Stimulated activated CD4-positive, alpha-beta T cell treated with anti-CD3 and anti-CD28 coated beads, TNF-alpha, amount 100 ng/mL, for 1 hour (primary cell): ENCODE measurements at places on chromosomes 1 and 21.

DNA sequence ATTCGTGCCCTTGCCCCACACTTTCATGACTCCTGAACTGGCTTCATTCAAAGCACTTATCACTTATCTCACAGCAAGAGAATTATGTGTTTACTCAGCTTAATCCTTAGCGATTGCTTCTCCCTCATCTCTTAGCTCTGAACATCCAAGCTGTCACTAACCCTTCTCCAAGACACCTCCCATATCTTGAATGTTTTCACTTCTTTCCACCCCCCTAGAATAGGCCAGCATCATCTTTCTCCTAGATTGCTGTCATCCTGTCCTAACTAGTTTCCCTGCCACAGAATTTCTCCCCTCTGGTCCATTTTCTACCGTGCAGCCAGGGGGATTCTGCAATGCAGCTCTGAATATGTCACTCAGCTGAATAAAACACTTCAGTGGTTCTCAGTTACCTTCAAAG is 68.6 kb upstream of the SPATA6 start:
- DNase-seq: no peak

- DNase-seq: no peak
These were observed 341.3 kb downstream of the USP25 start for GRCh38 chr21:16071092-16071491.

DNA sequence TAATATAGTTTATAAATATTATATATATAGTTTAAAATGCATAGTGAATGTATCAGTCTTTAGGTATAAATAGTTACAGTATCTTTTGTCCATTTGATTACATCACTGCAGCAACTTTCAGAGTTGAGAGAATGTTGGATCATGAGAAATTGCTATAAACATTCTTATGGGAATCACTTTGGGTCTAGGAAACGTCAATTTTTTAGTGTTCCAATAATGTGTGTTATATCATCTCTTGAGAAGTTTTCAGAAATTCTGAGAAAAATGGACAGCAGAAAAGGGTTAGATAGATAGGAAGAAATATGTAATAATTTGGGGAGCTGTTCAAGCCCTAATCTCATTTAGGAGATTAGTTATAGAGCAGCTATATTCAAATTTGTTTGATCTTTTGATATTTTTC is 185.2 kb upstream of the SGIP1 start:
- DNase-seq: no peak

DNA sequence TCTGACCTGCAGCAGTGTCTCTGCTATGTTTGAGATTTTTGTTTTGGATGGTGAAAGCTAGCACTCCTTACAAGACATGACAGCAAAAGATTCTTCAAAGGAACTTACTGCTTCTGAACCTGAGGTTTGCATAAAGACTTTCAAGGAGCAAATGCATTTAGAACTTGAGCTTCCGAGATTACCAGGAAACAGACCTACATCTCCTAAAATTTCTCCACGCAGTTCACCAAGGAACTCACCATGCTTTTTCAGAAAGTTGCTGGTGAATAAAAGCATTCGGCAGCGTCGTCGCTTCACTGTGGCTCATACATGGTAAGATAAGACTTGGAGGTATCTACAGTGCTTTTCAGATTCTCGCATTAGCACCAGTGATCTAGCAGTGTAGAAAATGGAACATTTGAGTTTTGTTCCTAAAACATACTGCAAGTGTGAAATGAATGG is 200.2 kb downstream of the PDE4B start:
- no peak for DNase-seq

- no peak for DNase-seq
These were observed 138.2 kb downstream of the COL24A1 start for GRCh38 chr1:86018283-86018923.

GRCh38 chr1:17950728-17951127 is 156.9 kb upstream of the IGSF21 start:
- no peak for DNase-seq

DNA sequence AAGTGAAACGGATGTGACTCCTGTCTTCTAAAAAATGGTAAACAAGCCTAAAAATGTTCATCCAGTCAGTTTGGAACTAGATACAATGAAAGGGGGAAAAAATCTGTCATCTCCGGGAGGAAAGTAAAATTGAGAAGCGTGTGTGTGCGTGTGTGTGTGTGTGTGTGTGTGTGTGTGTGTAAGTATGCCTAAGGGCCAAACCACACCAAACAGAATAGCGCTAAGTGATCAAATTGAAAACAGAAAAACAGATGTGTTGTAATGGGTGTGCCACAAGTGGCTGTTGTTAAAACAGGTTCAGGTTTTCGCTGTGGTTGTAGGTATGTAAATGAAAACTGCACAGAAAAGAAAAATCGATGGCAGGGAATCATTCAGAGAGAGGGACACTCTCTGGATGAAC is 106.7 kb downstream of the RNF220 start:
- DNase-seq: no peak

- DNase-seq: no peak
These were observed 17.3 kb downstream of the PI4KB start for GRCh38 chr1:151309811-151310323.

- DNase-seq: no peak
These were observed 47.4 kb upstream of the EXO1 start for GRCh38 chr1:241800640-241801039.

DNA sequence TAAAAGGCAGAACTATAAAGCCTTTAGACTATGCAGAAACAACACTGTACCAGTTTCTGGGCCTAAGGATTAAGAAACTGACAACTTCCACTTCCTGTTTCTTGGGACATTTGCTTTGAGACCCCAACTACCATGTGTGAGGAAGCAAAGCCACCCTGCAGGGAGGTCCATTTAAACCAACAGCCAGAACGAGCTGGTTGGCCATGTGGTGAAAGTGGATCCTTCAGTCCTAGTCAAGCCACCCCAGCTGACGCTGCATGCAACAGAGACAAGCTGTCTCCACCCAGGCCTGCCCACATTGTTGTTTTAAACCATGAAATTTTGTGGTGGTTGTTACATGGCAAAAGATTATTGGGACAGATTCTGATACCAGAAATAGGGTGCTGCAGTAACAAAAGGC is 31.8 kb upstream of the SLFNL1 start:
- DNase-seq: no peak

DNA sequence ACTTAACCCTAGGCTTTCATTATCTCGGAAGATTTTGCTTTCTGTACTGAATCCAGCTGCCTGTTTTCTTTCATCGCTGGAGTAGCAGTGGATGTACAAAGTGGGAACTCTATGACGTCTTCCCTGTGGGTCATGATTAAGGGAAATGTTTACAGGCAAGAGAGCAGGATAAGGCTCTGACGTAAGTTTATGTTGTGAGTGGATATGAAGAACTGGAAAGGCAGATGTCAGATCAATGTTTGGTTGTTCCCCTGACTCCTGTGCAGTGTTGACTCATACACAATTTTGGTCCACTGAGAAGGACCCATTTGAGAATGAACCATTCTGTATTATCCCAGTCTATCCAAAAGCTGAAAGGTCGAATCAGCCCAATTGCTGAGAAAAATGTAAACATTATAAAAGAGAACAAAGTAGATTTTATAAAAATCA is 292.4 kb downstream of the GRIK1 start:
- no peak for DNase-seq

DNA sequence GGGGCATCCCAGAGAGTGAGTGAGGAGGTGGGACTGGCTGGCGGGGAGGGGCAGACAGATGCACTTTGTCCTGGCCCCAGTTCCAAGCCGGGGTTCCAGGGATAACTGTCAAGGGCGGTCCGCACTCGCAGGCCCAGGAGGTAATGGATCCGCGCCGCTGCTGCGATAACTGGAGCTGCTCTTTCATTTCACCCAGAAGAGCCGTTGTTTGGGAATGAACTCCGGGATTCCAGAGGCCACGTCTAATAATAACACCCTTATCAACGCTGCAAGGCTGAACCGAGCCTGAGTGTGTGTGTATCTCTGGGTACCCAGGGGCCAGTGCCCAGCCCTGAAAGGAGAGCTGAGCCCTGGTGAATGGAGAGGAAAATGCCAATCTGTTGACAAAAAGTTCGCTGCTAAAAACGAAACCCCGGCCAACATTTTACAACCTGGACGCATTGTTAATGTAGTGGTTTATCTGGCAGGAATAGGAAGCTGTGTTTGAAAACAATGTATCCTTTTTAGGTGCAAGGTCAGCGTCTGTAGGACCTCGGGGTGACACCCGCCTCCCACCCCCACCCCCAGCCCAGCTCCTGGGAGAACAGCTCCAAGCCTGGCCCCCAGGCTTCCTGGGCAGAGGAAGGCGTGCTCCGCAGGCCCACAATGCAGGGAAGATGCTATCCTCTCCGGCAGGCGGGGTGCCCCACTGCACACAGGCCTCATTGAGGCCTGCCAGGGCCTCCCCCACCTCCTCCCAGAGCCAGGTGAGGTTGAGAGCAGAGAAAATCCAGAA is 119.7 kb downstream of the PROX1 start:
- DNase-seq: no peak

GRCh38 chr1:2398871-2399270 is 7.2 kb downstream of the RER1 start:
- DNase-seq: no peak

DNA sequence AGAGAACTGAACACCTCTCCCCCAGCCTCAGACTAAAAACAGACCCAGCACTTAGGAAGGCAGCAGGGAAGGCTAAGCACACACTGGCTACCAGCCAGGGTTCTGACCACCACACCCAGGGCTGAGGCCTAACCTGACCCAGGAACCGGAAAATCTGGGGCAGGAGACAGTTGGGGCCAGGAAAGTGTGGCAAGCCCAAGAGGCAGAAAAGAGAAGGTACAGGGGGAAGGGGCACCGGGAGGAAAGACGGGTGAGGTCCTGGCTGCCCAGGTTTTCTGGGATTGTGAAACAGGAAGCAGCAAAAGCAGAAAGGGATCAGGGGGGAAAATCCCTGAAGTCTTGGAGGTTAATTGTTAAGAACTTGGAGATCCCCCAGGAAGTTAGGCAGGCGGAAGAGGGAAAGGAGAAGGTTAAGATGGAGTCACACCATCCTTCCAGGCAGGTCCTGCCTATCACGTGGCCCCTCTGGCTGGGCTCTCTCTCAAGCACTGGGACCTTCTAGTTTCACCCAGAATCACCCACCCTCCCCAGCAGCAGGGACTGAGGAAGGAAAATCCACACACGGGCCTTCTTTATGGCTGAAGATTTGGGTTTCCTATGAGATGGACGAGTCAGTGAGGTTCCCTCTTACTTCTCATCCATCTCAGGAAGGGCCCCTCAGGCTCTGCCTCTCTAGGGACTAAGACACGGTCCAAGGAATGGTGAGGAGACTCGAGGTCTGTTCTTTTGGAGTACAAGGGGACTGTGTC is 2.6 kb downstream of the HDGF start:
- no peak for DNase-seq

DNA sequence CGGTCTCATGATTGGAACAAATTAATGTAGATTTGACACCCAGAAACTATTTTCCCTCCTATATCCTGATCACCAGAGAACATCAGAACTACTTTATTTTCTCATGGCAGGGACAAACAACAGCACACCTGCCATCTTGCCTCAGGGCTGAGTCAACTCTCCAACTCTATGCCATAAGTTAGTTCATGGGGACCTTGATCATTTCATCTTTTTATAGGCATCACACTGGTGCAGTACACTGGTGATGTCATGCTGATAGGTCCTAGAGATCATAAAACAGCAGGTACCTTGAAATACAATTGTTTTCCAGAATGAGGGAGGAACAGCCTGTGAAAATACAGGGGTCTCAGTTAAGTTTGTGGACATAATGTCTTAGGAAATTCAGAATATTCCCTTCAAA is 45.8 kb downstream of the EDN2 start:
- no peak for DNase-seq

DNA sequence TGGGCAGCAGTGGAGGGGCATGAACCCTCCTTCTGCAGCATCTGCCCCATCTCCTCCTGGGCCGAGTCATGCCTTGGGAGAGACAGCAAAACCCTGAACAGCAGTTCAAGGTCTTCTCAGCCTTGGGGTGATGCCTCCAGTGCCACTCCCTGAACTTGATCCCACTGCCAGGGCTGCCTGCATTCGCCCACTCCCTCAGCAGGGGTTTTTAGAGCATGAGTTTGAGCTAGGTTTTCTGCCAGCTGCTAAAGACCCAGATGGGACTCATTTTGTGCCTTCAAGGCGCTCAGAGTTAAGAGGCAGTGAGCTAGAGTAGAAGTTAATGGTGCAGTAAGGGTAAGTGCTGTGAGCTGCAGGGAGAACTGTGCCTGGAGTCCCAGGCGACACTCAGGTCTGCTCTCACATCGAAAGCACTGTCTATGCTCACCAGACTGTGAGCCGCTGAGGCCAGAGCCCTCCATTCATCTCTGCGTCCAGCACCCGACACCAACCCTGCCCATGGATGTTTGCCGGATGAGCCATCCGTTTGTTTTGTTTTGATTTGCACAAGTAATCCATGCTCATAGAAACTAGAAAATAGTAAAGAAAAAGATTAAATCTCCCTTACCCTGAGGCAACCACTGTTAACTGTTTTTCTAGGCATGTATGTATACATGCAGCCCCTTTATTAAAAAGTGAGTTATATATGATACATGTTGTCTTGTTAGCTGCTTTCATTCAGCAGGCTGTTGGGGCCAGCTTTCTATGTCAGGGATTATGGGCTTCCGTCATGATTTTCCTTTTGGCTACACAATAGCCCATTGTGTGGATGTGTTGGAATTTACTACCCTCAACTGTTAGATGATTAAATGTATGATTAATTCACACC is 67.8 kb downstream of the VPS26C start:
- DNase-seq: no peak

- no peak for DNase-seq
These were observed 23.6 kb downstream of the PTPRU start for GRCh38 chr1:29259802-29260441.

DNA sequence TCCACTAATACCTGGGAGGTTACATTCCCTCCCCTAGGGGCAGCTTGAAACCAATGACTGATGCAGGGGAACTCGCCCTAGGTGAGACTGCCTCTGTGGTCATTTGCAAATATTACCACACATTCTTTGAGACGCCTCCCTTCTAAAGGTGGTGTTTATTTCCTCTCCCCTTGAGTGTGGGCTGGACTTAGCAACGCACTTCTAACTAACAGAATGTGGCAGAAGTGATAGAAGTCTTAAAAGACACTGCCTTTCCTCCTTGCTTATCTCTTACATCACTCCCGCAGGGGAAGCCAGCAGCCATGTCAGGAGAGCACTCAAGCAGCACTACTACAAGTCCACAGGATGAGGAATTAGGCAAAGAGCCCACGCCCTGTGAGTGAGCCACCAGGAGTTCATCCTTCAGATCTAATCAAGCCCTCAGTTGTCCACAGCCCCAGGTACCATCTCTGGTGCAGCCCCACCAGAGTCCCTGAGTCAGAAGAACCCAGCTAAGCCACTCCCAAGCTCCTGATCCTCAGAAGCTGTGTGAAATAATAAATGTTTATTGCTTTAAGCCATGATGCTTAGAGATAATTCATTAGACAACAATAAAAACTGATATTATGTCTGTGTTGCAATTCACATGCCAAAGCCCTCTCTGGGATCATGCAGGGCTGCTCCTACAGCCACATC is 14.8 kb upstream of the MATN1 start:
- no peak for DNase-seq

DNA sequence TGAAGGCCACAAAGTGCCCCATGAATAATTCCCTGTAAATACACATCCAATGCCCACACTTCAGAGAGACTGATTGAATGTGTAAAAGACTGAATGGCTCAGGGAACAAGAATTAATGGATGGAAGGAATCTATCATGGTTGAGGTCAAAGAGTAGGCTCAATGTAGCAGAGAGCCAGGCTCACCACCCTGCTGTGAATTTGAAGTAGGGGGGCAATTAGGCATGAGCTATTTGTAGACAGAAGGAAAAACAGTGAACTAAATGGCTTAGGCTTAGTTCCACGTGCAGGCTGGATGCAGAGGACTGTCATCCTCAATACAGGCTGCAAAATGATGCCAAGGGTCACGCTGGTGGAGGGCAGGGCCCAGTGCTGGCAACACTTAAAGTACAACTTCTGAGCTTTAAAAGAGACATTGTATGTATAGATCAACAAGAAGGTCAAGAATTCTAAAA is 22.9 kb upstream of the IGSF3 start:
- DNase-seq: no peak

GRCh38 chr1:66271904-66272254 is 262.1 kb upstream of the SGIP1 start:
- DNase-seq: no peak
